Thoracic aorta (tissue), 2 donors: ENCODE measurements at places on chromosomes 16 and 17.
A peak's percentile ranks its signal among the peaks of the same experiment; 100 is the strongest.

GRCh38 chr17:59815965-59816364 lies 76.8 kb downstream of the TUBD1 start:
- H3K4me1 ChIP-seq: no peaks in the 10 kb centered on the region
- no peak overlapping the region for H3K27ac ChIP-seq
- no peaks in the 10 kb centered on the region for H3K27me3 ChIP-seq

DNA sequence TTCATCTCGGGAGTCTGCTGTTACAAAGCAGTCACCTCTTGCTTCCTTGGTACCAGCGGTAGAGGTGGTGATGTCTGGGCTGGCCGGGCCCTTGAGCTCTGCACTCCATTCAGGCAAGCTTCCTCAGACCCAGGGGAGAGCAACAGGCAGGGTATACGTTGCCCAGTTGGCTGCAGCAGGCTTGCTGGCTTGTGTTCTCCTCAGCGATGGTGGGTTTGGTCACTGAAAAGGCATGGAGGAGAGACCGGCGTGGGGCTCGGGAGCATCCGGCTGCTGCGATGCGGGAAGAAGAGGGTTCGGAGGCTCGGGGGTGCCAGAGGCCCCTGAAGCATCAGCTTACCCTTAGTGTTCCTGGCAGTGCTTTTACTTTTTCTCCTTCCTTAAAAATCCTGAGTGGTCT lies 25.8 kb downstream of the SAP30BP start:
- no peaks in the 10 kb centered on the region for H3K27me3 ChIP-seq
- DNase-seq: no peak
- peak overlapping the region; percentile 47 for H3K27ac ChIP-seq
- H3K4me1 ChIP-seq: peaks cover 5% of the 10 kb centered on the region
- peaks cover 23% of the 10 kb centered on the region for H3K36me3 ChIP-seq

GRCh38 chr16:85200471-85201278 lies 88.4 kb upstream of the CIBAR2 start:
- no peak for DNase-seq
- peaks cover 57% of the 10 kb centered on the region for H3K4me1 ChIP-seq
- H3K27ac ChIP-seq: no peak overlapping the region
- no peaks in the 10 kb centered on the region for H3K27me3 ChIP-seq
- no peak overlapping the region for H3K4me3 ChIP-seq
- H3K36me3 ChIP-seq: no peaks in the 10 kb centered on the region

DNA sequence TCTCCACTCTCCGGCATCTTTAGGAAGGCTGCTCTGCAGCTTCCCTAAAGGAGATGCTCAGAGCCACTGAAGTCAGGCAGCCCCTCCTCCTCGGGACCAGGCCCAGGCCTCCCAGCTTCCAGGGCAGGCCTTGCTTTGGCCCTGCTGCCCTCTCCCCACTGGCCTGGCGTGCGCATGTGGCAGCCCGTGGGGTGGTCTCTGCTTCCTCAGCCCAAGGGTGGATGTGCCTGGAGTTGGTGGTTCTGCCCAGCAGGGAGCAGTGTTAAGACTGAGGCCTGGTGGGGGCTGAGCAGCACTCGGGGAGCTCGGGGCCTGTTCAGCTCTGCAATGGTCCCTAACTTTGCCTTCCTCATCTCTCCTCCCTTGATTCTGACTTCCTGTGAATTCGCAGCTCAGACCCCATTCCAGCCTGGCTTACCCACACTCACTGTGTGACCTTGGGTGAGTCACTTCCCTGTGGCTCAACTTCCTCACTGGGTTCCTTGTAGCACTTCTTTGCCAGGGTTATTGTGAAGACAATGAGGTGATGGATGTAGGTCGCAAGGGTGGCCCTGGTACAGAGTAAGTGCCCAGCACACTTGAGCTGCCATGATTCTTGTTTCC lies 63.2 kb downstream of the NKD1 start:
- no peak for DNase-seq
- no peaks in the 10 kb centered on the region for H3K27me3 ChIP-seq
- H3K27ac ChIP-seq: no peak overlapping the region
- H3K36me3 ChIP-seq: peaks cover 3% of the 10 kb centered on the region
- peaks cover 79% of the 10 kb centered on the region for H3K4me1 ChIP-seq
- H3K4me3 ChIP-seq: no peak overlapping the region

GRCh38 chr17:64685705-64686104 lies 23.6 kb upstream of the SMURF2 start:
- no peaks in the 10 kb centered on the region for H3K36me3 ChIP-seq
- H3K4me1 ChIP-seq: no peaks in the 10 kb centered on the region
- H3K27me3 ChIP-seq: no peaks in the 10 kb centered on the region
- no peak for DNase-seq

GRCh38 chr16:25570131-25570530 lies 121.6 kb upstream of the HS3ST4 start:
- H3K4me1 ChIP-seq: no peaks in the 10 kb centered on the region
- no peak for DNase-seq
- H3K4me3 ChIP-seq: no peak overlapping the region
- H3K36me3 ChIP-seq: no peaks in the 10 kb centered on the region
- no peaks in the 10 kb centered on the region for H3K27me3 ChIP-seq

GRCh38 chr16:79286646-79287423 lies 313.7 kb downstream of the MAF start:
- H3K27me3 ChIP-seq: no peaks in the 10 kb centered on the region
- no peak for DNase-seq
- peak overlapping the region; percentile 61 for H3K4me3 ChIP-seq
- H3K4me1 ChIP-seq: no peaks in the 10 kb centered on the region

DNA sequence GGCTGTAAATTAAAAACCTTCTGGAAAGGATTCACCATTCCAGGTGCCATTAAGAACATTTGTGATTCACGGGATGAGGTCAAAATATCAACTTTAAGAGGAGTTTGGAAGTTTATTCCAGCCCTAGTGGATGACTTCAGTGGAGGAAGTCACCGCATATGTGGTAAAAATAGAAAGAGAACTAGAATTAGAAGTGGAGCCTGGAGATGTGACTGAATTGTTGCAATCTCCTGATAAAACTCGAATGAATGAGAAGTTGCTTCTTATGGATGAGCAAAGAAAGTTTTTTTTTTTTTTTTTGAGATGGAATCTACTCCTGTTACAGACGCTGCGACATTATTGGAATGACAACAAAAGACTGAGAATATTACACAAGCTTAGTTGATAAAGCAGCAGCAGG lies 26.7 kb downstream of the CCL4 start:
- no peak overlapping the region for H3K4me3 ChIP-seq
- H3K27me3 ChIP-seq: no peaks in the 10 kb centered on the region
- no peaks in the 10 kb centered on the region for H3K4me1 ChIP-seq
- H3K36me3 ChIP-seq: no peaks in the 10 kb centered on the region
- no peak overlapping the region for H3K27ac ChIP-seq
- no peak for DNase-seq

- H3K27me3 ChIP-seq: no peaks in the 10 kb centered on the region
- no peaks in the 10 kb centered on the region for H3K4me1 ChIP-seq
- H3K4me3 ChIP-seq: no peak overlapping the region
- no peak for DNase-seq
- no peak overlapping the region for H3K27ac ChIP-seq
These were observed 1014.4 kb upstream of the GOT2 start for GRCh38 chr16:59748531-59748930.

- no peak for DNase-seq
- H3K27ac ChIP-seq: no peak overlapping the region
- H3K27me3 ChIP-seq: no peaks in the 10 kb centered on the region
These were observed 14.9 kb downstream of the METRNL start for GRCh38 chr17:83094291-83094690.

DNA sequence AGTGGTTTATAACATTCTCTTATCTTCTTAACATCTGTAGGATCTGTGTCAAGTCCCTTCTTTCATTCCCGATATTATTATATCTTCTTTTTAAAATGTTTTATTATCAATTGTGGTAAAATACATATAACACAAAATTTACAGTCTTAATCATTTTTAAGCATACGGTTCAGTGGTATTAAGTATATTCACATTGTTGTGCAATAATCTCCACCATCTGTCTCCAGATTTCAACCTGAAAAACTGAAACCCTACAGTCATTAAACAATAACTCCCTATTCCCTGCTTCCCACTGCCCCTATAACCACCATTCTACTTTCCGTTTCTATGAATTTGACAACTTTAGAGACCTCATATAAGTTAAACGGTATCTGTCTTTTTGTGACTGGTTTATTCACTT lies 45.5 kb downstream of the CEP112 start:
- H3K36me3 ChIP-seq: no peaks in the 10 kb centered on the region
- DNase-seq: no peak
- no peak overlapping the region for H3K27ac ChIP-seq
- no peaks in the 10 kb centered on the region for H3K4me1 ChIP-seq
- H3K4me3 ChIP-seq: no peak overlapping the region

- no peaks in the 10 kb centered on the region for H3K27me3 ChIP-seq
- H3K27ac ChIP-seq: peak overlapping the region; percentile 74
- H3K4me3 ChIP-seq: no peak overlapping the region
- no peaks in the 10 kb centered on the region for H3K36me3 ChIP-seq
- H3K4me1 ChIP-seq: peaks cover 36% of the 10 kb centered on the region
These were observed 54.4 kb downstream of the SF3B3 start for GRCh38 chr16:70578035-70578434.

GRCh38 chr16:68324780-68325357 lies 14.1 kb downstream of the PRMT7 start:
- peaks cover 28% of the 10 kb centered on the region for H3K36me3 ChIP-seq
- no peaks in the 10 kb centered on the region for H3K4me1 ChIP-seq
- H3K27me3 ChIP-seq: no peaks in the 10 kb centered on the region
- no peak for DNase-seq
- H3K4me3 ChIP-seq: no peak overlapping the region
- H3K27ac ChIP-seq: no peak overlapping the region

DNA sequence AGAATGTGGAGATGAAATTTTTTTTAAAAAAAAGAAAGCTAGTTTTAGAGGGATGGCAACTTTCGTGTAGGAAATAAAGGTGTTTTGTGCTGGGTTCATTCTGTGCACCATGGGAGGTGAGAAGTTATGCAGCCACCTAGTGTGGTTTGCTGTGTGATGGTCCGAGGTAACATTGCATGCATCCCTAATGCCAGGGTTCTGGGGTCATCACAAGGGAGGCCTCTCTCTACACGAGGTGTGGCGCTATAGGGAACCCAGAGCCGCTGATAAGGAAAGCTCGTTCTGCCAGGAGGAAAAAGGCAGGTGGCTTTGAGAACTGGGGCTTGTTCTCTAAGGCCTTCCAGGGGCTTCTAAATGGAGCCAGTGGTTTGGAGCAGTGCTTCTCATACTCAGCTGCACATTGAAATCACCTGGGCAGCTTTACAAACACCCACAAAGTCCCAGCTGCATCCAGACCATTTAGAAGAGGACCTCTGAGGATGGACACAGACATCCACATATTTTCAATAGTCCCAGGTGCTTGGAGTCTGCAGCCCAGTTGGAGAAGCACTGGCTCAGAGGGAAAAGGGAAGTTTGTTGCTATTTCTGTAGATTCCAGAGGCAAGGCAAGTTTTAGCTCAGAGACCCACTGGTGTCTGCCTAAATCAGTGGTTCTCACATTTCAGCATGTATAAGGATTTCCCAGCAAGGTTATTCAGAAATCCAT lies 43.5 kb downstream of the VPS35L start:
- DNase-seq: no peak
- no peak overlapping the region for H3K27ac ChIP-seq

- H3K27me3 ChIP-seq: no peaks in the 10 kb centered on the region
- H3K4me3 ChIP-seq: no peak overlapping the region
- no peak for DNase-seq
- no peak overlapping the region for H3K27ac ChIP-seq
These were observed 29.9 kb downstream of the PIK3R6 start for GRCh38 chr17:8837563-8838075.

- no peaks in the 10 kb centered on the region for H3K36me3 ChIP-seq
- no peak overlapping the region for H3K27ac ChIP-seq
- DNase-seq: no peak
- H3K4me1 ChIP-seq: peaks cover 8% of the 10 kb centered on the region
These were observed 11.7 kb upstream of the MAF start for GRCh38 chr16:79612207-79612606.

DNA sequence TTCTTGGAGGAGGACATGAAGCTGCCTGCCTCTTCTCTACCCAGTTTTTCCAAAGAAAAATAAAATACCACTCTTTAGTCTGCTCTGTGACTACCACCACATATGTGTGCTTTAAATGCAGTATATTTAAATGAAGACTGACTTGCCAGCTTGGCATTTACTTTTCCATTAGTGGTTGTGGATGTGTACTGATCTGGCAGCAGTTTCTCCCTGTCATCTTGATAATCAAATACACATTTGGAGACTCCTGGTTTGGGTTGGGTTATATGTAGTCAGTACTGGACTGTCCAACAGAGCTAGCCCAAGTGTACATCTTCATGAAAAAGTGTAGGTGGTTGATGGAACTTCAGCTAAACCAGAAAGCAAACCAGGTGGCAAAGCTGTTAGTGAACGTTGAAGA lies 19.9 kb downstream of the COX10 start:
- no peak for DNase-seq
- H3K27ac ChIP-seq: no peak overlapping the region
- H3K4me1 ChIP-seq: no peaks in the 10 kb centered on the region
- H3K36me3 ChIP-seq: no peaks in the 10 kb centered on the region

DNA sequence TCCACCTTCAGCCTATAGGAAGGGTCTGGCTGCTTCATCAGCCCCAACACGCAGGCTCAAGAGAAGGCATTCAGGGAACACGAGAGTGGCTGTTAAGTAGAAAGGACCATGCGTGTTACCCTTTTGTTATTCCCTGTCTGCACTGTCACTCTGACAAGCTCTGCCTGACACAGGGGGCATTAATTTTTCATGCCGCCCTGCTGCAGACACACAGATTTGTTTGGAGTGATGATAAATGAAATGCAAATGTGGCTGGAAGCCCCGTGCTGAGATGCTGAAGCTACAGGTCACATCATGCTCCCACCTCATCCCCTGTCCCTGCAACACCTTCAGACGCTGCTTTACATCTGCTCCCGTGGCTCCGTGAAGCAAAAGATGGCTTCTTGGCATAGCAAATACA lies 97.7 kb downstream of the USP31 start:
- H3K36me3 ChIP-seq: no peaks in the 10 kb centered on the region
- H3K27me3 ChIP-seq: peaks cover 20% of the 10 kb centered on the region
- no peak overlapping the region for H3K4me3 ChIP-seq
- DNase-seq: no peak

- H3K27ac ChIP-seq: no peak within 1 kb of the TSS
- H3K4me1 ChIP-seq: peaks cover 16% of the 10 kb centered on the region
- DNase-seq: no peak
- peaks cover 12% of the 10 kb centered on the region for H3K27me3 ChIP-seq
These were observed at the start of gene P2RX5 for GRCh38 chr17:3695723-3696411. Gene P2RX5, minus strand, starts transcription at chr17:3696155. Its CDS starts 150 bp downstream, at chr17:3696005.

DNA sequence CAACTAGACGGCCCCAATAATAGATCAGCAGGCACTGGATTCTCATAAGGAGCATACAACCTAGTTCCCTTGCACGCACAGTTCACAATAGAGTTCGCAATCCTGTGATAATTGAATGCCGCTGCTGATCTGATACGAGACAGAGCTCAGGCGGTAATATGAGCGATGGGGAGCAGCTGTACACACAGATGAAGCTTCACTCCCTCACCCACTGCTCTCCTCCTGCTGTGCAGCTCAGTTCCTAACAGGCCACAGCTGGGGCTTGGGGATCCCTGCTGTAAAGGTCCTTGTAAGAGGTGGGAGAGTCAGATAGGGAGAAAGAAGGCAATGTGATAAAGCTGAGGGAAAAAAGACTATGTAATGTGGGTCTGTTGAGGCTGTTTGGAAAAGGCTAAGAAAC lies 577.5 kb downstream of the RBFOX1 start:
- DNase-seq: no peak
- H3K36me3 ChIP-seq: no peaks in the 10 kb centered on the region
- H3K4me3 ChIP-seq: no peak overlapping the region
- no peaks in the 10 kb centered on the region for H3K27me3 ChIP-seq

- no peak for DNase-seq
- H3K36me3 ChIP-seq: no peaks in the 10 kb centered on the region
- H3K27ac ChIP-seq: no peak overlapping the region
- H3K27me3 ChIP-seq: no peaks in the 10 kb centered on the region
- no peaks in the 10 kb centered on the region for H3K4me1 ChIP-seq
These were observed 169.1 kb downstream of the WSCD1 start for GRCh38 chr17:6239241-6239798.
